Endothelial cell of umbilical vein (primary cell): ENCODE measurements at places on chromosomes 16 and 17. TPM values are rescaled to one million over a fixed set of nuclear protein-coding genes. Genes with fewer than 3 reads are reported as not detected.

DNA sequence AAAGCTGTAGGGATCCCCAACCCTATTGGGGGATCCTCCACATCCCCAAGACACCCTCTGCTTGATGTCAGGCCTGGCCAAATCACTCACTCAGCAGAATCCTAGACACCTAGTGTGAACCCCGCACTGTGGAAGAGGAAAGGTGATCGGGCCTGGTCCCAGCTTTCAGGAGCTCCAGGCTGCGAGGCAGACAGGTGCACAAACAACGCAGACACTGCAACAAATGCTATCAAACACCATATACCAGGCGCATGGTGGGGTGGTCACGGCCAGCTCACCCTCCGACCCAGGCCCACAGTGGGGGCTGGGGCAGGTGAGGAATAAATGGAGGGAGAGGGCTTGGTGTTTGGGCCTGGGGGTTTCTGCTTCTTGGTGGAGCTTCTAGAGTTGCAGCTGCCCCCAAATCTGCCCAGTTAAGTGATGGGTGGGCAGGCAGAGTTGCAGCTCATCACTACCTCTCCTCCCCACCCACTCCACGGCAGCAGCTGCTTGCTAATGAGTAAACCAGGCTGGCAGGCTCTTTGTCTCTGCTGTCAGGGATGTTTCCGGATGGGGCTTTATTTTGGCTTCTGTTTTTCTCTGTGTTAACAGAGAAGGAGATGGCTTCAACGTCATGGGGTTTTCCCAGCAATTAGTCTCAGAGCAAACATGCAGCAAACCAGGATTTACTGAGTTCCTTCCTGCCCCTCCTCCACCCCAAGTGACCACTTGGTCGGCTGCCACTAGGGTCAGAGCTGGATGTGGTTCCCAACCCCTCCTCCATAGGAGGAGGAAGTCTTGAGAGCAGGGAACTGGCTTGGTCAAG lies 46.6 kb downstream of the PECAM1 start:
- H3K4me1 ChIP-seq = peaks cover 41% of the 10 kb centered on the region
- H3K27me3 ChIP-seq = no peaks in the 10 kb centered on the region
- H3K36me3 ChIP-seq = peaks cover 29% of the 10 kb centered on the region
- peak; percentile 99 for DNase-seq
- H3K4me3 ChIP-seq = no peak overlapping the region
- H3K27ac ChIP-seq = peak overlapping the region; percentile 89

DNA sequence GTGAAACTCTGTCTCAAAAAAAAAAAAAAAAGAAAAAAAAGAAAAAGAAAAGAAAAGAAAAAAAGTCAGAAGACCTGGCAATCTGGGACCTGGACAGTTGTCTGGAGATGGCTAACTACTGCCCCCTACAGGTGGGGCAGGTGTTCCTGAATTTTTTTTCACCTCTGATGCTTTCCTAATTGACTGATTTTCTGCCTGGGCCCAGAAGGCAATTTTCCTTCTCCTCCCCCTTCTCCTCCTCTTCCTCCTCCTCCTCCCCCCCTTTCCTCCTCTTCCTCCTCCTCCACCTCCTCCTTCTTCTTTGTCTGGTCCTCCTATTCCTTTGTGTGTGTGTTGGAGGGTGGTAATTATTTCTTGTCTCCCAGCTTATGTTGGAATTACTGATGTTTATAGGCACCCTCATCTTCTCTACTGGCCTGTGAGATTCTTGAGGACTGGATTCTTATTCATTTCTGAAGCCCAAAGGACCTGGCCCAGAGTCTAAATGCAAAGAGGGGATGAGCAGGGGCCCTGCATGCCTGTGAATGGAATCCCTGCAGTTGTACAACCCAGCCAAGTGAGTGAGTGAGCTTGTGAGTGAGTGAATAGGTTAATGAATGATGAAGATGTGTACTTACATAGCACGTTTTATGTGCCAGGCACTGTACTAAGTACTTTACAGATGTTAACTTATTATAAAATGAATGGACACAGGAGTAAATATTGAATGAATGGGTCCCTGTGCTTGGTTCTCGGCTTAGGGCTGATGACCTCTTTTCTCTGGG lies 26.9 kb downstream of the IRX5 start:
- H3K4me3 ChIP-seq = no peak overlapping the region
- H3K27ac ChIP-seq = no peak overlapping the region
- DNase-seq = no peak

Gene RNU2-1
- not detected in 2 replicates for polyA plus RNA-seq

Gene CHD9NB
- polyA plus RNA-seq = 0.35 and 0.44 TPM in 2 replicates
